ENCODE measurements at places on chromosomes 5 and 9.

DNA sequence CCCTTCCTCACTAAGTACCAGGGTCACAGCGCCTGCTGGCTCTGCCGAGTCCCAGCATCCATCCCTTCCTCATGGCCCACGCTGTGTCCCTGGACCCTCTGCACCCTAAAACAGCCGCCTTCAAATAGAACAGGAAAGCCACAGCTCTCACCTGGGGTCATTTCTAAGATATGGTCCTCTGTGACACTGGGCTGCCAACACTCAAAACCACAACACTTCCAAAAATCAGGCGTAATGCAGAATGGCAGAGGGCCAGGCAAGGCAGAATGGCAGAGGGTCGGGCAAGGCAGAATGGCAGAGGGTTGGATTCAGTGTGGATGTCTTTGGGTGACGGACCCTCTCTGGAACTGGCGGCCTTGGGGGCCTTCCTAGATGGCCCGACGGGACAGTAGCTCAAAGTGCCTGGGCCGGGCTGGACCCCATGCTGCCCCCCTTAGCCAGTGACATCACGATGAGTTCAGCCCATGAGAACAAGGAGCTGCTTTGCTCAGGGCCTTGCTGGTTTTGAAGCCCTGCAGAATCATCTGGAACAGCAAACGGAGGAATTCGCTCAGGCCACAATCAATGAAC is 35.3 kb downstream of the ZDHHC11B start:
- no peak for DNase-seq

- no peak for DNase-seq
Observed at GRCh38 chr5:110496276-110496675, 230.2 kb downstream of the TMEM232 start.

GRCh38 chr5:87298692-87299362 is 31.1 kb downstream of the RASA1 start:
- DNase-seq = no peak

DNA sequence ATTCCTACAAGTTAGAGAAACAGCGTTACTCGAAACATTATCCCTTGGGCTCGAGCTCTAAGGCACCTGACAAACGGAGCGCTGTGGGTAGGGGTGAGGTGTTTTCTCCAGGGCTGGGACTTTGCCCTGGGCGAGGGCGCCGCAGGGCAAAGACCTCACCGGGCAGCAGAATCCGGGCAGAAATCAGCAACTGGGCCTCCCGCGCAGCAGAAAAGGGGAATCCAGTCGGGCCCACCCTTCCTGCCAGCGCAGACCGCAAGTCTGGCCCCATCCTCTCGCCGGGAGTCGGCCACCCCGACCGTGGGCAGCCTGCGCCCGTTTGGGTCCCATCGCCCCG is 430 bp upstream of the MSH3 start:
- no peak for DNase-seq

- DNase-seq = no peak
Observed at GRCh38 chr5:136235321-136235720, 42.4 kb upstream of the SMIM32 start.

- no peak for DNase-seq
Observed at GRCh38 chr5:67983251-67984110, 232.1 kb upstream of the PIK3R1 start.

- no peak for DNase-seq
Observed at GRCh38 chr5:154025951-154026350, 12.8 kb downstream of the FAM114A2 start.

DNA sequence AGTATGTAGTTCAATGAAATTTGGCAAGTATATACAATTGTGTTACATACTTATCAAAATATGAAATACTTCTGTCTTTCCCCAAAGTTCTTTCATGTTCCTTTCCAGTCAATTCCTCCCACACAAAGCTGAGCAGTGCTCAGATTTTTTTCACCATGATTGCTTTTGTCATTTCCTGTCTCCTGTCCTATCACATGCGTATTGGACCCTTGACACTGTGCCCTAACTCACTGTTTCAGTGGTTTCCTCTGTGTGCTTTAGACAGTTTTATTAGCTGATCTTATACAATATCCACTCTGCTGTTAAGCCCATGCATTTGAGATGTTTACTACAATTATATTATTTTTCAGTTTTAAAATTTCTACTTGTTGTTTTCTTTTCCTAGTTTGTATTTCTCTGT is 463.6 kb upstream of the MEF2C start:
- DNase-seq = no peak

GRCh38 chr5:5505815-5506214 is 83.3 kb downstream of the ICE1 start:
- DNase-seq = no peak

- DNase-seq = no peak
Observed at GRCh38 chr5:1655496-1656270, 131.9 kb upstream of the LPCAT1 start.

- DNase-seq = no peak
Observed at GRCh38 chr9:133101356-133102189, 19.5 kb downstream of the RALGDS start.

GRCh38 chr5:50694027-50694590 is 27.7 kb downstream of the PARP8 start:
- DNase-seq = no peak

DNA sequence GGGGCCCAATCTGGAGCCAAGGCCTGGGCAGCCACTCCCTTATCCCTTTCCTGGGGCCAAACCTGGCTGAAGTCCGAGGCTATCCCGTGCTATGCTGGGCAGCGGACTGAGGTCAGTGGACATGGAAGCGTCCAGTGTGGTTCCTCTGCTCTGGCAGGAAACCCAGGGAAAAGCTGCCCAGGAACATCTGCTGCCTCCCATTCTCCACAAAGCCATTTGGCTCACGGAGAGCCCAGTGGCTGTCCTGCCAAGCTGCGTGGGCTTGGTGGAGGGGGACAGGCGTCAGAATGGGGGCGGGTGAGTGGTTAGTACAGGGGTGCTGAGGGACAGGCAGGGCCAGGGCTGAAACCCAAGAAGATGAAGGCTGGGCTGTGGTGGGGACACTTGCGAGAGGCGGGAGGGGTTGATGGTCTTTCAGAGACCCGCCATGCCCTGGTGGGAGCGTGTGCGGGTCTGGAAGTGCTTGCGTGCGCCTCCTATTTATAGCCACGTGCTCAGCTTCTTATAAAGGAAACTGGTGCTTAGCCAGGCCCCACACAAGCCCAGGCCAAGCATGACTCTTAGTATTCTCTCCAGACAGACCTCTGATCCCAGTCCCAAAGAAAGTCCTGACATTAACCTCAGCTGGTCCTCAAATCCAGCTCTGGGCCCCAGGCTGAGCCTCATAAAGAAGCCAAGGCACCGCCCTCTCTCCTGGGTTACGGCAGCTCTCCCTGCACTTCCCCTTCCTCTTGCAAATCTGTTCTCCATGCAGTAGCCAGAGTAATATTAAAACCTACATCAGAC is 9.4 kb upstream of the SLC6A7 start:
- DNase-seq = no peak

- DNase-seq = no peak
Observed at GRCh38 chr5:5326115-5326758, 96.2 kb upstream of the ICE1 start.

- no peak for DNase-seq
Observed at GRCh38 chr9:13369431-13369830, 89.9 kb upstream of the MPDZ start.

- no peak for DNase-seq
Observed at GRCh38 chr9:134556531-134557068, 85.0 kb upstream of the COL5A1 start.

DNA sequence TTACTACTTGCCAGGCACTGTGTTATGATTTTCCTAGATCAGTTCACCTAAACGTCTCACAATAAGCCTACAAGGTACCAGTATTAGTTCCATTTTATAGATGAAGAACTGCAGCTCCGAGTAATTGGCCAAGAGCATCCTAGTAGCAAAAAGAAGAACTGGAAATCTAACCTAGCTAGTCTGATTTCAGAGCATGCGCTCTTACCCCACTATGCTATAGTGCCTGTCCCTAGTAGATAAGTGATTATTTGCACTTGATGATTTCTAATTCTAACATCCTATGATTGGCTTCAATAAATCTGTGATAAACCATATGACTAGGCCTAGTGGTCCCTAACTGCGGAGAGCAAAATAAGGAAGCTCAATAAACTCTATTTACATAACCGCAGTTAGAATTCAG is 7.1 kb upstream of the PLAC8L1 start:
- no peak for DNase-seq

GRCh38 chr5:99070362-99070761 is 141.6 kb upstream of the CHD1 start:
- no peak for DNase-seq

- no peak for DNase-seq
Observed at GRCh38 chr9:69322256-69322655, 2.8 kb upstream of the ENTREP1 start.

GRCh38 chr5:21646469-21646868 is 1206.7 kb downstream of the CDH12 start:
- DNase-seq = no peak

DNA sequence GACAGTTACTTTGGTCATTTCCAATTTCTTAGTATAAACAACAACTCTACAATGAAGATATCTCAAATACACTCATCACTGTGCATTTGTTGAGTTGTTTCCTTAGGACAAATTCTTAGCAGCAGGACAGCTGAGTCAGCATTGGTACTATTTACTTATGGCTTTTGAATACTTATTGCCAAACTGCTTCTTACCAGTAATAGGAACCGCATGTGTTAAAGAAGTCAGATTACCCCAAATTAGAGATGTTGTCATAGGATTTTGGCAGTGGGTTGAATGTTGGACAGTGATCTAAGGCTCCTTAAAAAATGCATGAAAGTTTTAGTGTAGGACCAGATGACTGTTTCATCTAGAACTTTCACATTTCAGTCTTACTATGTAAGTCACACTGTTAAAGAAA is 280.1 kb upstream of the DMRT1 start:
- DNase-seq = no peak

DNA sequence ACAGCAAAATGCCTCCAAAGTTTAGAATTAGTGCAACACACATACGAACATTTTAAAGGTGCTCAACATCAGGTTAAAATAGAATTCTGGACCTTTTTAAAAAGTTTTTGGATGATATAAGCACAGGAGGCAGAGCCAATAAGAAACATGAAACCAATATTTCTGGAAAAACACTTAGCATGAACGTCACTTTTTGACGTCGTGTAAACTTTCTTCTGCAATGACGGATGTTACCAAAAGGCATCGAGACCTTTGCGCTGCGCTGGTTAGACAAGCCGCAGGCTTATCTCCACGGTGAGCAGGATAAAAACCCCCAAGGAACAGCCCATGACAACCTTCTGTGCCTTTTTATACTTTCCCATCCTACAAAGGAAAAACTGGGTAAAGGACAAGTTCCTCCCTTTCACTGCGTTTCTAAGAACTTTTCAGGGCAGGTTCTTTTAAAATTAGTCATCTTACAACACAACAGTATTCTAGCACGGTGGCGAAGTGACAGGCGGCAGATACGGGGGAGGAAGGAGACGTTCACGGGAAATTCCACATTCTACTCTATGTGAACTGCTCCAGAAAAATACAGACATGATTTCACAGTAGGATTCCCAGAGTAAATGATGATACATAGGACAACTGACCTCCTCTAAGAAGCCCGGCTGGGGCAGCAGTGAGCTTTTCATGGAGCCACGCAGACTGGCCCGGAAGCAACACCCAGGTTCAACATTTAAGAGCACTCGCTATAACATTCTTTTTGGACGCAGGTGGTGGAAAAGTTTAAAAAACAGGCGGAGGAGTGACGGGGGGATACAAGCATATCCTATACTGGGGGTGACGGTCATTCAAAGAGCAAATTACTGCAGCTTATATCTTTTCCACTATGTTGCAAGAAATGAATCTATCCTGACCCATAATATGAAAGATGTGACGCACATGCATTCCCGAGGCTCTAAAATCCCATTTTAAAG is 52.4 kb downstream of the USP20 start:
- peak; percentile 66 for DNase-seq

DNA sequence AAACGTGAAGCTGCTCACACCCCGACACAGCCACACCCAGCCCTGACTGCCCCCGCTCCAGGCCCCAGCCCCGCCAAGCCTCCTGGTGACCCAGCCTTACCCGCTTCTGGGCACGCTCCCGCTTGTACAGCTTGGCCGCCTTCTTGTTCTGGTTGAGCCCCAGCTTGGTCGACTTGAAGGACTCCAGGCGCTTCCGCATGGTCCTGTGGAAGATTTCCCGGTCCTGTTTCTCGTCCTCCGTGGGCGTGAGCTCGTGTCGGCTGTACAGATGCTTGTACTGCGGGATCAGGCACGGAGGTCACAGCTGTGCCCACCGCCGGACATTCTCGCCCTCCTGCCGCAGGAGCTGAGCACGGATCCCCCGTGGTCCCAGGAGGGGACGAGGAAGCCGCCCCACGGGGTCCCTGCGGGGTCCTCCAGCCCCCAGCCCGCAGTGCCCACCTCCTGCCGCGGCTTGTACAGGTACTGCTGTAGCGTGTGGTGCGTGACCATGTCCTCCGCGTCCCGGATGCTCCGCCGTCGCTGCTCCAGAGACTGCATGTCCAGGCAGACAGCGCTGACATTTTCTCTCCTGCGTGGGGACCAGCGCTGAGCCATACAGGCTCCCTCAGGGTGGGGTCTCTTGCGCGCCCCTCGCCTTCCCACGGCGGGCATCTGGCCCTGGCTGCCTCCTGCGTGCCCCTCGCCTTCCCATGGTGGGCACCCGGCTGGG is 33.3 kb downstream of the EXOC3 start:
- no peak for DNase-seq

- DNase-seq = no peak
Observed at GRCh38 chr5:171955761-171956160, 50.7 kb downstream of the FBXW11 start.

GRCh38 chr5:83543898-83544297 is 72.4 kb downstream of the VCAN start:
- no peak for DNase-seq

DNA sequence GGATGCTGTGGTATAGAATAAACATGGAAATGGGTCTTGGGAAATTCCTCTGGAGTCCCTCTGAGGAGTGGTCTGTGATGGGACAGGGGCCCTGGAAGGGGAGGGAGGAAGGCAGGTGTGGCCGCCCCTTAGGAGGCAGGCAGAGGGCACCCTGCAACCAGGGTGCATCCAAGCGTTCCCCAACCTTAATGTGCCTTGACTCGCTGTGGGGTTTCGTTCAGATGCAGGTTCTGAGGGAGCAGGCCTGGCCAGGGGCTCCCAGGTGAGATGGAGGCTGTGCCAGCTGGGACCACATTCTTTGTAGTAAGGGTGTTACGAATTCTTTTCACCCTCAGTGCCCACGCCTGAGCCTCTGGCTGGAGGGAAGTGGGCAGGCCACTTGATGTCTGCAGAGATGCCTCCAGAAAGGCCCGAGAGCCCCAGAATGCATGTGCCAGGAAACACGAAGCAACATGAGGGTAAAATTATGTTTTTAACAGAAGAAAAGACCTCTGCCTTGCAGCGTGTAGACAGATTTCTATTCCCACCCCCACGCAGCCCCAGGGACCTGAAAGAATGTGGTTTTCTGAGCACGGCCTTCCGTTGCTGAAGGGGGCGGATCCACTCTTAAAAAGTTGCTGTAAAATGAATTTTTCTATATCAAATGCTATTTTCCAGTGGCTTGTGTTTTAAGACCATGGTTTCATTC is 150.4 kb upstream of the IER5L start:
- peak; percentile 42 for DNase-seq

DNA sequence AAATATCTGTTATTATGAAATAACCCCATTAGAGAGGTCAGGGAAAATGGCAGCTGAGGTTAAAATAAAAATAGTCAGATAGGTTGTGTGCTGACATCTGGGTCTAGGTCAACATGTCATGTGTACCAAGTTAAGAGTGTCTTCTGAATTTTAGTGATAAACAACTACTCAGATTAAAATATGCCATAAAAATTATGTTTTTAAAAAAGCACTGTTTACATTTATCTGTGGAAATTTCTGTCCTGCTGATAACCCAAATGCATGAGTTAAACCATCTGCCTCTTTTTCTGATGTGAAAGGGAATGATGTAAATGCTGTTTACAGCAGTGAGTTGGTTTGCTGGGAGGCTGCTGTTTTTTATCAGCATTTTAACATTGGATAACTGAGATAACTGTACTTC is 361.2 kb upstream of the TARS1 start:
- no peak for DNase-seq
